ENCODE measurements at places on chromosomes 2 and 18.

DNA sequence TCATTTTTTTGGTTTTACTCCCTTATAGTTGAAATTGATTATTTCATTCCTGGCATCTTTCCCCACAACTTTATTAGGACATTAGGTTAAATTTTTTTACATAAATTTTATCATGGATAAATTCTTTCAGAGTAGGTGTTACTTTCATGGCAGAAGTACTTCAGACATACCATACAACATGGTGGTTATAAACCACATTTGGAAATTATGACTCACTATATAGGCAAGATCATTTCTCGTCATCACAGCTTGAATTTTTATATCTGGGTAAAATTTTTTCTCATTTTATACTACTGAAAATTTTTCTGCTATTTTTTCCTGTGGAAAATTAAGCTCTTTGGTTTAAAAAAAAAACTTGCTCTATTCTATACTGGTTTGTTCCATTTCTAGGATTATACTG, 111.9 kb upstream of the COL5A2 start:
- no peak for DNase-seq

- no peak for DNase-seq
Measured at GRCh38 chr2:241049739-241050623, 51.6 kb downstream of the SNED1 start.

- DNase-seq = no peak
Measured at GRCh38 chr2:120924924-120925323, 189.3 kb downstream of the GLI2 start.

DNA sequence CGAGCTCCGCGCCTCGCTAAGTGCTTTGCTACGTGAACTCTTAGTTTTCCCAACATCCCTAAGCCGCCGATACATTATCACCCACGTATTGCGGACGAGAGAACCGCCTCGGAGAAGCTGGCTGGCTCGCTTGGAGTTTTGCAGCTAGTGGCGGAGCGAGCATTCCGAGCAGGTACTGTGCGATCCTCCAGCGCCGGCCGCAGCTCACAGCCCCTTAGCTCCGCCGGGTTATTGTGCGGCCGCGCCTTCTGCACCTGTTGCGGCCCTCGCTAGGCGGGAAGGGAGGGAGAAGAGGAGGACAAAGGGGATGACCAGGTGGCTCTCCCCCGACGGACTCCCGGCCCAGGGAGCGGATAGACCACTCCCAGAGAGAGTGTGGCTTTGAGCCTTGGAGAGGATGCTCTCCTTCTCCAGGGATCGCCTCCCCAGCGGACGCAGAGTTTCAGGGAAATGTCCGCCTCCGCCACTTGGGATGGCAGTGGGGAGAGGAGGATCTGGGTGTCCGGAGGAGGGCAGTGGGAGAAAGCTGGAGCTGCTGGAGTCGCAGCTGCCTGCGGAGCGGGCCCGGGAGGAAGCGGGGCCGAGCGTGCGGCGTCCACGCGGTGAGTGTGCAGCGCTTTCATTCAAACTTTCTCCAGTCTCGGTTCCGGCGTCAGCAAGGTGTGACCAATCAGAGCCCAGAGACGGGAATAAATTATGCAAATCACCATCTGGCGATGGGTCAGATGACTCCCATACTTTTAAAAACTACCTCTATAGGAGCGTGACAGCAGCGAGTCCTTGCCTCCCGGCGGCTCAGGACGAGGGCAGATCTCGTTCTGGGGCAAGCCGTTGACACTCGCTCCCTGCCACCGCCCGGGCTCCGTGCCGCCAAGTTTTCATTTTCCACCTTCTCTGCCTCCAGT, at the start of gene LIPG:
Gene LIPG, plus strand, starts transcription at position 769 of the 905 bp plus-strand sequence. CDS start 252 bp downstream, outside the sequence.
- DNase-seq = peak; percentile 71

- DNase-seq = no peak
Measured at GRCh38 chr2:239293775-239294430, 106.9 kb downstream of the HDAC4 start.

DNA sequence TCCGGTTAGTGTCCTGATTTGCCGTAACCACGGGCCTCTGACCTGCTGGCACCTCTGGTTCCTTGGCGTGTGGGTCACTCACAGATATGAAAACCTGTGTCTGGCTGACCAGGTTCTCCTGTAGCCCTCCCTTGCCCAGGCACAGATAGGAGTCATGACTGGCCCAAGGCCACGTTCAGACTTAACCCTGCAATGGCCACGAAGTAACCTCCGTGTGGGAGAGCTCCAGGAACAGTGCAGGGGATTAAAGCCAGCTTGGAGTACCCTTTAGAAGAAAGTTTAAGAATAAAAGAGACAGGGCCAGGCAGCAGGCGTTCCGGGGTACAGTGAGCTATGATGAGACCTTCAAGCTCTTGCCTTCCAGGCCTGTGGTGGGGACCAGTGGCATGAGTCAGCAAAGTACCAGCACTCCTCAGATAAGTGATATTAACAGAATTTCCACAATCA, 25.5 kb downstream of the CENPO start:
- no peak for DNase-seq

GRCh38 chr2:74091391-74091790, 56.3 kb downstream of the BOLA3 start:
- no peak for DNase-seq

DNA sequence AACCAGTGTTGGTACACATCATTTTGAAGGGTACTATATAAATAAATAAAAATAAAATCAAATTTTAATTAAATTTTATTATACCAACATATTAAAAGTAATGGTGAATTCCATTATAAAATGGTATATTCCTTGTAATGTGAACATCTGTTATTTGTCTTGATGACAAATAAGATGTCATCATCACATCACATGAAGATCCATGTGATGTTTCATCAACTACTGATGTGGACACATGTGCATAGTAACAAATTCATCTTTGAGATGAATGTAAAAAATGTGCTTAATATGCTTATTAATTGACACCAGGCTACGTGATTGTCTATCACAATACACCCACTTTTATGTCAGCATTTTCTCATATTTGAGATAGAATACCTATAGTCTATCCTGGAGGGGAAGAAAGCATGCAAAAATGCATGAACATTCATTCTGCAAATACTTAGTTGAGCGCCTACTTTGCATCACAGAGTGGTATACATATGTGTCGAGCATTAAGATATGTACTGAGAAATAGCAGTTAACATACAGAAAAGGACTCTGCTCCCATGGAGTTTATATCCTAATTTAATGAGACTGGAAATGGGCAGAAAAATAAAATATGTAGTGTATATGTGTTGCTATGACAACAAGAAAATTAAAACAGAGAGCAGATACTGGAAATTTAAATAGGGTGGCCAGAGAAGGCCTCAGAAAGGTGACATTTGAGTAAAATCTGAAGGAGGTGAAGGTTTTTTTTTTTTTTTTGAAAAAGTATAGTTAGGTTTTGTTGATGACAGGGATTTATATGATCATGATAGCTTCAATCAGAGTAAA, 281.1 kb downstream of the ARHGAP15 start:
- no peak for DNase-seq

- no peak for DNase-seq
Measured at GRCh38 chr18:31686986-31687928, 2.9 kb upstream of the B4GALT6 start.

DNA sequence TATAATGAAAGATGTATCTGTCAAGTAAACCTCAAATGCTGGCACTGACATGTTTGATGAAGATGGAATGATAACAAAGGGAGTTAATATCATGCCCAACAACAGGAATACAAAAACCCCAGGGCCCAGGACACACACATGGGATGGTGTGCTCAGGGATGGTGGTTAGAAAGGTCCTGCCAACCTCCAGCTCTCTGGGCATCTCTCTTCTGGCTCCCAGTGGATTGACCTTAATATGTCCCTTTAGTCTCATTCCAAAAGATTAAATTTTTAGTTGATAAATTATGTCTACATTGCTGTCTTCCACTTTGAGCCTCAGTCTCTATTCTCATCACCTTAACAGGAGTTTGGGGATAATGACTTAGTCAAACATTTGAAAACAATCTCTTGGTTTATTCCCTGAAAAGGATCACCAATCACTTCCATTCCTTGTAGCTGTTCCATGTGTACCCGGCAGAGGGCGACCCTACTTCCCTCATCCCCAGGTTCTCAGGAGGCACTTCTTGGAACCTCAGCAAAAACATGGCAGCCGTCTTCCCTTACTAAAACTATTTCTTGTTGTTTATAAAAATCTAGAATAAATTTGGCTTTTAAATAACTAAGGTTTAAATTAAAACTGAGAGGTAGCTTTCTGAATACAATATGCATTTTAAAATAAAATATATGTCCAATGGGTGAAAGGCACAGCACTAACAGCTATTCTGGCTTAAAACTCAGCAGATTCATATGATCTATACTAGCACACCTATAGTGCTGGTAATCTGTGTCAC, 29.6 kb downstream of the MCEE start:
- peak; percentile 41 for DNase-seq

- no peak for DNase-seq
Measured at GRCh38 chr2:28915939-28916338, 21.5 kb downstream of the WDR43 start.
